ENCODE measurements at places on chromosomes 4 and X.

DNA sequence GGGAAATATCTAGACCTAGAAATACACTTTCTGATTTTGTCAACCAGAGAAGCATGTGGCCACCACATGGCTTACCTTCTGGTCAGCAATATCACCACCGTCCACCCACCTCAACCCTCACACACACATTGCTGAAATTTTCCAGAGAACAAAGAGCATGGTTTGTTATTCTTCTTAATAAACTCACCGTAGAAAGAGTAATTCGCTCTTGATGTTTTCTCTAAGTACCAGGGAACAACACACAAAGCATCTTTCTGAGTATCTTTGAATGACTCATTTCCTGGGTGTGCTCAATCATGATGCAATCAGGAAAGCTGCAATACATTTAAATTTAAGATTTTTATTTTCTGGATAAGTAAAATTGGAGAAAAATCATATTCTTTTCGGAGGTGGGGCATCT lies 24.7 kb upstream of the LRAT start:
- no peak for DNase-seq

- no peak for DNase-seq
Observed at GRCh38 chr4:117654079-117654478, 380.2 kb upstream of the NDST3 start.

DNA sequence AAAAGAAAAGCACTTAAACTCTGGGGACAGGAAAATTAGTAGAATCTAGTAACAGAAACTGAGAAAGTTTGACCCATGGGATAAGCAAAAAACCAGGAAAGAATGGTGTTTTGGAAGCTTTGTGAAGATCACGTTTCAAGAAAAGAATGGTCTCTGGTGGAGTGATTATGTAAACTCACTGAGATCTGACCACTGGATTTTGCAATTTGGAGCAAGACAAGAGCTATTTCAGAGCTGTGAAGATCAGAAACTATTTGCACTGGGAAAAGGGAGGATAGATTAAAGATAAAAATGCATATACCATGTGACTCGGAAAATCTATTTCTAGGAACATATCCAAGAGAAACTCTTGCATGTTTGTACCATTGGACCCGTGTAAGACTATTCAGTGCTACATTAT lies 4.3 kb downstream of the TMPRSS11D start:
- DNase-seq, result no peak

DNA sequence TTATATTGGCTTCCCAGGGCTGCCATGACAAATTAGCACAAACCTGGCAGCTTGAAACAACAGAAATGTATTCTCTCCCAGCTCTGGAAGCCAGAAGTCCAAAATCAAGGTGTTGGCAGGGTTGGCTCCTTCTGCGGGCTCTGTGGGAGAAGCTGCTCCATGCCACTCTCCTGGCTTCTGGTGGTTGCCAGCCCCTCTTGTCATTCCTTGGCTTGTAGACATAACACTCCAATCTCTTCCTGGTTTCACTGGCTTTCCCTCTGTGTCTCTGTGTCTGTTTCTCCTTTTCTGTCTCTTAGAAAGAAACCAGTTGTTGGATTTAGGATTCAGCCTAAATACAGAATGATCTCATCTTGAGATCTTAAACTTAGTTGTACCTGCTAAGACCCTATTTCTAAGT lies 85.5 kb downstream of the USP46 start:
- DNase-seq, result no peak

GRCh38 chrX:20594985-20595384 lies 328.3 kb upstream of the RPS6KA3 start:
- no peak for DNase-seq

GRCh38 chr4:56648021-56648823 lies 32.9 kb downstream of the HOPX start:
- no peak for DNase-seq

- no peak for DNase-seq
Observed at GRCh38 chr4:8279321-8280157, 10.0 kb downstream of the HTRA3 start.

GRCh38 chr4:183118585-183118984 lies 19.5 kb downstream of the WWC2 start:
- no peak for DNase-seq

GRCh38 chrX:15664487-15665444 lies at the start of gene CLTRN:
CLTRN (minus strand) TSS chrX:15664805; CDS start chrX:15664775, 30 bp downstream.
- no peak for DNase-seq

- no peak for DNase-seq
Observed at GRCh38 chr4:88975958-88976774, 80.8 kb downstream of the FAM13A start.

DNA sequence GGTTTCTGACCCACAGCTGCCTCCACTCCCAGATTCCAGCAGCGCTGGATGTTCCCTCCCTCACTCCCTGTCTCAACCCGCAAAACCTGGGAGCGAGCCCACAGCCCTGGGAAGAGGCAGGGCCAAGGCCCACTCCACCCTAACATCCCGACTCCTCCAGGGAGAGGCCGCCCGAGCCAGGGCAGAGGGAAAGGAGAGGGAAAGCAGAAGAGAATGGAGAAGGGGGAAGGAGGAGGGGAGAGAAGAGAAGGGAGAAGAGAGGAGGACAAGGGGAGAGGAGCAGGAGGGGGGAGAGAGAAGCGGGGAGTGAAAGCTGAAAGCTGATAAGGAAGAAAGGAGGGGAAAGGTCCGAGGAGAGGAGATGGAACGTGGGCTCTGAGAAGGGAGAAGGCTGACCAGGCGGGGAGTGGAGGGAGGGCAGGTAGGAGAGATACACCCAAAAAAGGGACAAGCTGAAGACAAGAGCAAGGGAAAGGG lies 120.2 kb upstream of the PJA1 start:
- DNase-seq, result no peak

- no peak for DNase-seq
Observed at GRCh38 chr4:148540622-148541326, 98.6 kb upstream of the NR3C2 start.

Data from activated gamma-delta T cell treated with Interleukin-2 at 50 U/mL for 16 hours (primary cell).